Left renal cortex interstitium (tissue), 4 donors: ENCODE measurements at places on chromosomes 16 and 17.

DNA sequence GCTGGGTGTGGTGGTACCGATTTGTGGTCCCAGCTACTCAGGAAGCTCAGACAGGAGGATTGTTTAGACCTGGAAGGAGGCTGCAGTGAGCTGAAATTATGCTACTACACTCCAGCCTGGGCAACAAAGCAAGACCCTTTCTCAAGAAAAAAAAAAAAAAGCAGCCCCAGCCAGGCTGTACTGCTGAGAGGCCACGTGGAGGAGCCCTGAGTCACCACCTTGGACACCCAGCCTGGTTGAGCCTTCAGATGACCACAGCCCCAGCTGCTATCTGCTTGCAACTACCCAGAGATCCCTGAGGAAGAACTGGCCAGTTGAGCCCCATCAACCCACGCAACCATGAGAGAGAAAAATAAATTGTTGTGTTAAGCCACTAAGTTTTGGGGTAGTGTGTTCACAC lies 23.6 kb upstream of the GPRC5C start:
- DNase-seq: no peak

DNA sequence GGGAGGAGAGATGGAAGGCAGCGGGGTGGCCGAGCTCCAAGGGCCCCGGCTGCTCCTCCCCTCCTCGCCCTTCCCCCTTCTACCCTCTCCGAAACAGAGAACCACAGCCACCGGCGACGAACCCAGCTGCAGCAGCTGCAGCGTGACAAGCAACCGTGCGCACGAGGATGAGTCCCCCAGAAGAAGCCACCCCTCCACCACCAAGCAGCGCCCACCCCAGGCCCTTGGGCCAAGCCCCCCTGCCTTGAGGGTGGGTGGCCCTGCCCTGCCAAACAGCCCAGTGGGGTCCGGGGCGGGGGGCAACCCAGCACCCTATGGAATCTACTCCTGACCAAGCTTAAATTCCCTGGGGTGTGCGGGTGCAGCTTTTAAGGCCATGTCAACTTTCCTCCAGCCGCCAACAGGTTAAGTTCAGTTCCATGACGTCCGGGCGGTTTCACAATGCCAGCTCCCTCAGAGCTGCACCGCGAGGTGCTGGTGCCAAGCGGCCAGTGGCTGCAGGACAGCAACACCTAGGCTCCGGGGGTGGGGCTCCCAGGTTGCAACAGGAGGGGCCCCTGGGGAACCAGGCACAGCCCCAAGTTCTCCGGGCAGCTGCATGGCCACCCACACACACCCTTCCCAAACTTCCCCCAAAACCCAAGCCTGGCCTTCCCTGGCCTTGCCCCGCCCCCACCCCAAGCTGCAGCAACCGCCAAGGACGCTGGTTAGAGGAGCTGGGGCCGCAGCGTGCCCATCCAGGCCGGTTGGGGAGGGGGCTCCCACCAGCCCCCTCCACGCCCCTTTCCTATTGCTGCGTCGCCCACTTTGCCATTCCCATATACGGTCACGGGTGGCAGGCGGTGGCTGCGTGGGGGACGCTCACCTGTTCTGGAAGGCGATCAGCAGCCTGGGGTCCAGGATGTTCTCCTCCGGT lies 2.0 kb downstream of the CBX4 start:
- no peak for DNase-seq

GRCh38 chr17:66441101-66441661 lies 138.8 kb downstream of the PRKCA start:
- DNase-seq: no peak

GRCh38 chr16:17313085-17313611 lies 157.6 kb downstream of the XYLT1 start:
- no peak for DNase-seq

GRCh38 chr17:50881182-50881581 lies 15.0 kb upstream of the TOB1 start:
- DNase-seq: no peak

DNA sequence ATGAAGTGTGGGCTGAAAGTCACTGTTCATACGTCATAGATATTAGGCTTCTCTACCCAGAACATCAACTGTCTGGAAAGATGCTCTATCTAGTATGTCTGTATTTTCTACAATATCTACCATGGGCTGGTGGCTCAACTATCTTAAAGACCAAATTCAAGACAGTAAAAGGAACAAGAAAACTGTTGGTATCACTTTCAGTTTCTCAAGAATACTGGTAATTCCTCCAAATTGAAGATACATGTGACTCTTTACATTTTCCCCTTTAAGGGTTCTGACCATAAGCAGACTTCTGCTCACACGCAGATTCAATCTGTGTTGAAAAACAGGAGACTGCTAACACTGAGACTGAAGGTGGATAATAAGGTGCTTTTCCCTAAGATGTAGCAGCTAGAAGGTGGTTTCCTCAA lies 24.2 kb downstream of the XPO6 start:
- DNase-seq: no peak

- DNase-seq: no peak
Observed at GRCh38 chr17:66515974-66516373, 213.6 kb downstream of the PRKCA start.

- no peak for DNase-seq
Observed at GRCh38 chr17:44384823-44385286, 4.6 kb downstream of the ITGA2B start.

DNA sequence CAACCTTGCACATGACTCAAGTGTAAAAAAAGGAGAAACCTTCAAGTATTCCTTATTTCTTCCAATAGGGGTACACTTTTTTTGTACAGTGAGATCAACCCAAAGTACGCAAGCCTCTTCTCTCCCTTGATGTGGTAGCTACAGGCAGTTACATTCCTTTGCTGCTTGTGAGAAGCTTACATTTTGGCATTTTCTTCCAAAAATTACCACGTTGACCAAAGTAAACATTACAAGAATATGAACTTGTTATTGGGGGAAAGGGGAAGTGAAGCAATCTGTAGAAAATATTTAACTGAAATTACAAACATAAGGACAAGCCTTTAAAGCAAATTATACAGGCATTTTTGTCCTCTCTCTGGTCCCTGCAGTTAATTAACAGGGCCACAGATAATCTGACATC lies 97.0 kb upstream of the TOB1 start:
- DNase-seq: no peak

- DNase-seq: no peak
Observed at GRCh38 chr17:81995463-81996231, 18.2 kb downstream of the ASPSCR1 start.

- DNase-seq: no peak
Observed at GRCh38 chr17:19645734-19646201, 2.8 kb upstream of the ALDH3A2 start.

DNA sequence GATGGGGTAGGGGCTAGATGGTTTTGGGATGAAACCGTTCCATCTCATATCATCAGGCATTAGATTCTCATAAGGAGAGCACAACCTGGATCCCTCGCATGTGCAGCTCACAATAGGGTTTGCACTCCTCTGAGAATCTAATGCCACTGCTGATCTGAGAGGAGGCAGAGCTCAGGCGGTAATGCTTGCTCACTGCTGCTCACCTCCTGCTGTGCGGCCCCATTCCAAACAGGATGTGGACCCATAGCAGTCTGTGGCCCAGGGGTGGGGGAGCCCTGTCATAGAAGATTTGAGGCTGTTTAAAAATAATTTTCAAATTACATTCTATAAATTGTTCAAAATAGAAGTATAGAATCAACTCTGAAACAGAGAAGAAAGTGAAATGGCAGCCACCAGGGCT lies 50.8 kb downstream of the PHKB start:
- DNase-seq: no peak

- DNase-seq: no peak
Observed at GRCh38 chr17:49523196-49523595, 28.1 kb downstream of the NGFR start.

GRCh38 chr16:50838165-50838564 lies 96.3 kb downstream of the CYLD start:
- DNase-seq: no peak

DNA sequence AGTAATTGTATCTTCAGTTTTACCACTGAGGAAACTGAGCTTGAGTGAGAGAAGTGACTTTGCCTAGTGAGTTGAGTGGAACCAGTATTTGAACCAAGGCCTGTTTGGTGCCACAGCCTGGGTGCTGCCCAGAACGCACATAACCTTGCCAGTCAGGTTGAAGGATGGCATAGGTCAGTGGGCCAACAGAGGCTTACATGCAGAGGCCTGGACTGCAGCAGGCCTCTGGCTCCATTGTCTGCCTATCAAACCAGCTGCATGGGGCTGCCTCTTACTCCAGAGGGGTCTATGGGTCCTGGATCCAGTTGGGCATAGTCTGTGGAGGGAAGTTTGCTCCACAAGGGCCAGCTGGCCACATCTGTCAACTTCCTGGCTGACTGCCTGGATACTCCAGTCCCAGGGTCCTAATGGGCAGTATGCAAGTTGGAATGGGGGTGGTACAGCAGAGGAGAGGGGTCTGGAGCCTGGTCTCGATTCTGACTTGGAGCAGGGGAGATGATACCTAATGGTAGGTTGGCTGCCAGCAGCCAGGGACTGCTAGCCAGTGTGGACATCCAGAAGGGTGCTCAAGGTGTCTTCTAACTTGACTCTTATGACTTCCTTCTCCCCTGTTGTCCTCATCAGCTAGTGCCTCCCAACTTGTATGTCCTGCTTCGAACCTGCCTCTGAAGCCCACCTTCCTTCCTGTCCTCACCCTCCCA lies 11.1 kb upstream of the RNF112 start:
- DNase-seq: no peak

- DNase-seq: no peak
Observed at GRCh38 chr16:75087375-75087979, 29.1 kb downstream of the LDHD start.

GRCh38 chr17:69696650-69697049 lies 282.2 kb downstream of the MAP2K6 start:
- no peak for DNase-seq

GRCh38 chr17:45428931-45429338 lies 3.7 kb downstream of the ARHGAP27 start:
- DNase-seq: no peak

DNA sequence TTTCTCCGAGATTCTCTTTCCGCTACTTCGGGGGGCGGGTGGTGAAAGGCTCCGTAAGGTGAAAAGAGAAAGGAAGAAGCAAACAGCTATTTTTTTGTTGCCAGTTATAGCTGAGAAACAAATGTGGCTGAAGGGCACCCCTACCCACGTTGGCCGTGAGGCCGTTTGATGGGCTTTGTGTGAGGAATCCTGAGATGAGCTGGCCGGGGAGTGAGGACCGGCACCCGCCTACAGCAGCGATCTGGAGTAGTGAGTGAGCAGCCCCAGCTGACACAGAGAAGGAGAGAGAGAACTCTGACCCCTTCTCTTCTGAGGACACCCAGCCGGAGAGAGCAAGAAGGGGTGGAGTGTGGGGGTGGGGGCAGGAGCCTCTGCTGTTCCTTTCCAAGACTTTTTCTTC lies 5.6 kb downstream of the JPH3 start:
- DNase-seq: no peak

DNA sequence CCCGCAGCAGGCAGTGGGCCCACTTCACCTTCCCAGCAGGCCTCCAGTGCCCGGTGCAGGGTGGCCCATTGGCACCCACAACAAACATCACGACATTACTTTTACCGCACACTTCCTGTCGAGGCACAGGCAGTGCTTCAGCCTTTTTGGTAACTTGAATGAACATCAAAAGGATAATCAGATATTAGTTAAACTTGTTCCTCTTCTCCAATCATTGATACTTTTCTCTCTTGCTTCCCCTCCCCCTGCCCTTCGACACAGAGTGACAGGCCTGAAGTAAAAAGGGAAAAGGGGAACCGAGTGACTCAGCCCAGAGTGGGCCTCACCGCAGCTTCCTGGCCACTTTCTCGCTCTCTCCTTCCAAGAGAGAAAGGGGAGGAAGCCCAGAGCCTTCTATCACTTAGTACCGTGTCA lies 507.0 kb downstream of the MAF start:
- no peak for DNase-seq

DNA sequence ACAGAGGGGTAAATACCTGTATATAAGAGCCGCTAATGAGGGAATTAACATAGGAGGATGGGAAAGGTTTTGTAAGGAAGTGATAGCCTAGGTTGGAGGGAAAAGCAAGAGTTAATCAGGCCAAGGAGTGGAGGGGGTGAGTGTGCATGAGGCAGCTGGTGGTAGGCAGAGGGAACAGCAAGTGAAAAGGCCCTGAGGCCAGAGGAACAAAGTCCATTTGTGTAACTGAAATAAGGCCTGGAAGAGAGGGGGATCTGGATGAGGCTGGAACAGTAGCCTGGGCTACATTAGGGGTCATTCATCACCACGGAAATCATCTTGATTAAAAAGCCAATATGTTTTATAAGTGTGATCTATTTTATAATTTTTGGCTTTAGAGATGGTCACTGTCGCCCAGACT lies 45.7 kb downstream of the FZD2 start:
- DNase-seq: no peak

DNA sequence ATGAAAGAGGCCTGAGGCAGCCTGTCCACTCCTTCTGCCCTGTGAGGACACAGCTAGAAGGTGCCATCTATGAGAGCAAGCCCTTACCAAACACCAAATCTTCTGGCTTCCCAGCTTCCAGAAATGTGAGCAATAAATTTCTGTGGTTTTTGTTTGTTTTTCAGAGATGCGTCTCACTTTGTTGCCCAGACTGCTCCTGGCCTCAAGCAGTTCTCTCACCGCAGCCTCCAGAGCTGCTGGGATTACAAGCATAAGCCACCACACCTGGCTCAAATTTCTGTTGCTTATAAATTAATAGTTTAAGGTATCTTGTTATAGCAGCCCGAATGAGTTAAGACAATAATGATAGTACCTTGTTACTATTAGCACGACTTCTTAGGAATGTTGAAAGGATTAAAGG lies 12.5 kb upstream of the SLC16A11 start:
- DNase-seq: no peak

DNA sequence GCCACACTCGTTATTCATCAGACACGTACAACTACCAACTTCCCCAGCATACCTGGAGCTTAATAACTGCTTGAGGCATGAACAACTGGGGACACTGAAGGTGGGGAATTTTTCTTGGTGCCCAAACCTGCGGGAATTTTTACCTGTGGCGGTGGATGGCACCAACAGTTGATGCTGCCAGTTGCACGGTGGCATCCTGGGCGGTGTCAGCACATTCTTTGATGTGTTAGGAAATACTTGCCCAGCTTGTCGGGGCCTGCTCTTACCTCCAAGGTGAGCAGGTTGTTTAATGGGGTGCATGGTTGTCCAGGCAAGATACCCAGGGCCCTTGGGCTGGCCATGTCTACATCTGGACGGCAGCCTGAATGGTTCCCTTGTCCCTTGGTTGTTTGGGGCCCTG lies 79.6 kb downstream of the CRISPLD2 start:
- no peak for DNase-seq

GRCh38 chr16:62967611-62968010 lies 931.4 kb upstream of the CDH8 start:
- no peak for DNase-seq

- no peak for DNase-seq
Observed at GRCh38 chr17:62064791-62065563, at the start of gene MED13. TSS of gene MED13 (minus strand) at chr17:62065278. CDS start at chr17:62065205, 73 bp downstream.
